ENCODE measurements at places on chromosomes 3 and 15.
A peak's percentile ranks its signal among the peaks of the same experiment; 100 is the strongest.

GRCh38 chr3:187025254-187025655 lies 94.9 kb downstream of the ST6GAL1 start:
- peak; percentile 77 for DNase-seq

GRCh38 chr15:52086011-52086786 lies 26.4 kb downstream of the BCL2L10 start:
- DNase-seq: no peak

- DNase-seq: no peak
Observed at GRCh38 chr3:115062009-115062408, 85.1 kb downstream of the ZBTB20 start.

DNA sequence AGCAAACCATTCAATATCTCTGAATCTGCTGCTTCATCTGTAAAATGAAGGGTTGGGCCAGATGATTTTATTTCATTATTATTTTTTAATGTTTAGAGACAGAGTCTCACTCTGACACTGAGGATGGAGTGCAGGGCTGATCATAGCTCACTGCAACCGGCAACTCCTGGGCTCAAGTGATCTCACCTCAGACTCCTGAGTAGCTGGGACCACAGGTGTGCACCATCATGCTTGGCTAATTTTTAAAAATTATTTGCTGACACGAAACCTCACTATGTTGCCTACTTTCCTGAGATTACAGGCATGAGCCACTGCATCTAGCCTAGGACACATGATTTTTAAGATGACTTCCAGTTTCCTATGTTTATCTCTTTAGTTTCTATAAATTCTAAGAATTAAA lies 105.8 kb downstream of the P3H2 start:
- no peak for DNase-seq

DNA sequence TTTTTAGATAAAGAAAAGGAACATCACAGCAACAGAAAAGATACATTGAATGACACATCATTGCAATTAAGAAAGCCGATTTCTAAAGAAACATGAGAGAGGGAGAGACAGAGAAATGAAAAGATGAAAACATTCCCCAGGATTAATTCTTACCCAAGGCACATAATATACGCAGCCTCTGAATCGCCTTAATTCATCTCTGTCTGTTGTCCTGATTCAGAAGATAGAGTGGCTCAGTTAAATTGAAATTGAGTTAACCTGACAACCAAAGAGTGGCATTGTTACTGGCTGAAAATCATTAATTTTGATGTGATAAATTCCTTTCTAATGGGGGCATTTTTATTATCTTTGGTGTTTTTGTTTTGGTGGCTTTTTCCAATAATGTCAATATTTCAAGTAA lies 701.9 kb downstream of the EDEM1 start:
- DNase-seq: no peak

- DNase-seq: no peak
Observed at GRCh38 chr3:197337656-197338055, 39.2 kb upstream of the DLG1 start.

- DNase-seq: no peak
Observed at GRCh38 chr3:176785171-176785570, 412.1 kb downstream of the TBL1XR1 start.

- DNase-seq: no peak
Observed at GRCh38 chr3:56758539-56758981, 43.2 kb downstream of the ARHGEF3 start.

DNA sequence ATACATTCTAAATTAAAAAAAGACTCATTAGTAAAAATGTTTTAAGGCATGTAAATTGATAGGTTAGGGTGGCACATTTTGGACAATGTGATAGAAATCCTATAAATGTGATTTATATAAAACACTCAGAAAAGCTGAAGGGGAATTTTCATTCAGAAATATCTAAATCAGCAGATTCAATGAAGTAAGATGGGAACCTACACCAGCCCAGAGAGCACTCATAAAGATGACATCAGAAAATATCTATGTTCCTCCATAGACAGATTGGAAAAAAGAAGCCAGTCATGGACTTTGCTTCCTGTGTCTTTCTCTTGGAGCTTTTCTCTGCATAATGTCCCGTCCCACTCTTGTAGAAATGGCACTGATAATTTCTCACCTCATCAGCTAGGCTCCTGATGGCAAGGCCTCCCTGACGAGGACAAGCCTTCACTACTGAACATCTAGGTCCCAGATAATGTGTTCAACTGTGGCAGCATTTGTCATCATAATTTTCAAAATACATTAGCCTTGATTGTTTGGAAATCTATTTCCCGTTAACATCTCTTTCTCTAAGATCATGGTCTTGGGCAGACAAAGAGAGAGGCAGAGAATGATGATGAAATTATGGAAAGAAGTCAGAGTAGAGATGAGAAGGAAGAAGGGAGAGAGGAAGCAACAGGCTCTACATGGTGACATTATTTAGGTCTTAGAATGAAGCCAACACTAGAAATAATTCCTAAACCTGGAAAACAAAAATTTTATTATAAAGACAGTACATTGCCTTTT lies 354.4 kb downstream of the NTRK3 start:
- DNase-seq: no peak

- no peak for DNase-seq
Observed at GRCh38 chr3:26838026-26838425, 215.5 kb downstream of the LRRC3B start.

- DNase-seq: no peak
Observed at GRCh38 chr3:162262129-162262528, 765.5 kb downstream of the OTOL1 start.

DNA sequence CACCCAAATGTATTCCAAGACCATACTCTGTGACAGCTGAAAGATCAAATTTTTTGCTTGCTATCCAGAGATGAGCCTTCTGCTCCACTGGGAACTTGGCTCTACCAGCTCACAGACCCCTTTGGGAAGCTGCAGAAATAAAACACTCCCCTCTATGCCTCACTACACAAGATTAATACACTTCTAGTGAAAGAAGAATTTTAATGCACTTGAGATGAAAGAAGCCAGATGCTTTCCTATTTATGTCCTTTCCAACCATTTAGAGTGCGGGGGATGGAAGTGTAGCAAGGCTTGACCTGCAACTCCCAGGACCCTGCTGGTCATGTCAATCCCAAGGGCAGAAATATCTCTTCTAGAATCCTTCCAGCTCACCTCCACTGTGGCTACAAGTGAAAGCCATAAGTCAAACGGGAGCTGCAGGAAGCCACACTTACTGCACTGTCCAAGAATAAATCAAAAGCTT lies 34.7 kb downstream of the ANXA2 start:
- DNase-seq: no peak

DNA sequence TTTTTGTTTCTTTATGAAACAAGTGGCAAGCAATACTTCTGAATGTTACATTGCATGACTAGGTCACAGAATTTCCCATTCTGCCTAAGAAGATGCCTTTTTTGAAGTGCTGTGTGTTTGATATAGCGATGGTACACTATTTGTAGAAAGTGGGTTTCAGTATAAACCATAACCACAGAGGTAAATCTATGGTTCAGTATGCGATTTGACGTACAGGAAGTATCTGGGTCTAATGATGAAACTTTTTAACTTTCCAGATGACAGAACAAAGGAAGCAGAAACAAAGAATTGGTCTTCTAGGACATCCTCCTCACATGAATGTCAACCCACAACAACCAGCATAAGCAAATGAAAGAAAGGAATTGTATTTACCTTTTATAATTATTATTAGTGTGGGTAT lies 133.4 kb upstream of the BHLHE40 start:
- DNase-seq: no peak

DNA sequence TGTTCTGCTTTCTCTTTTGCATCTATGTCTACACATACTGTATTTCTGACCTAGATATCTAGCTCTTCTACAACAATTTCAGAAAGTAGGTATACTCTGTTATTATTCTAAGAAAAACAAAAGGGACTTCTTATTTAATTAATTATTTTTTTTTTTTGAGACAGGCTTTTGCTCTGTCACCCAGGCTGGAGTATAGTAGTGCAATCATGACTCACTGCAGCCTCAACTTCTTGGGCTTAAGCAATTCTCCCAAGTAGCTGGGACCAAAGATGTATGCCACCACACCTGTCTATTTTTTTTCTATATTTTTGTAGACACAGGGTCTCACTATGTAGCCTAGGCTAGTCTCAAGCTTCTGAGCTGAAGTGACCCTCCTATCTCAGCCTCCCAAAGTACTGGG lies 130.6 kb downstream of the MBNL1 start:
- no peak for DNase-seq

GRCh38 chr3:45198264-45199260 lies 27.5 kb downstream of the TMEM158 start:
- no peak for DNase-seq

GRCh38 chr15:101852356-101852755 lies 40.4 kb downstream of the OR4F15 start:
- no peak for DNase-seq

- DNase-seq: no peak
Observed at GRCh38 chr3:189355115-189355480, 183.3 kb downstream of the TPRG1 start.

DNA sequence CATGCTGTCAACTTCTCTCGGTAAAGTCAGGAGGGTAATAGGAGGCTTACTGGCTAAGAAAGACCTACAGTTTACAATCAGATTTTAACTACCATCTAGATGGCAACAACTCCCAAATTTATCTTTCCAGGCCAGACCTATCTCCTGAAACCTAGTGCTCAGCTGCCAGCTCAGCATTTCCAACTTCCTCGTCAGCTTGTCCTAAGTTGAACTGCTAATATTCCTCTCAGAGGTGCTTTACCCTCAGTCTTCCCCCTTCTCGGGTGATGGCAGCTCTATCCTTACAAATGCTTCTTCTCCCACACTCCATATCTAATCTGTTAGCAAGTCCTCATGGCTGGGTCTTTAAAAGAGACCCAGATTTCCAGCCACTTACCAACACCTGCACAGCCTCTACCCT lies 36.9 kb upstream of the UBE2E2 start:
- no peak for DNase-seq

DNA sequence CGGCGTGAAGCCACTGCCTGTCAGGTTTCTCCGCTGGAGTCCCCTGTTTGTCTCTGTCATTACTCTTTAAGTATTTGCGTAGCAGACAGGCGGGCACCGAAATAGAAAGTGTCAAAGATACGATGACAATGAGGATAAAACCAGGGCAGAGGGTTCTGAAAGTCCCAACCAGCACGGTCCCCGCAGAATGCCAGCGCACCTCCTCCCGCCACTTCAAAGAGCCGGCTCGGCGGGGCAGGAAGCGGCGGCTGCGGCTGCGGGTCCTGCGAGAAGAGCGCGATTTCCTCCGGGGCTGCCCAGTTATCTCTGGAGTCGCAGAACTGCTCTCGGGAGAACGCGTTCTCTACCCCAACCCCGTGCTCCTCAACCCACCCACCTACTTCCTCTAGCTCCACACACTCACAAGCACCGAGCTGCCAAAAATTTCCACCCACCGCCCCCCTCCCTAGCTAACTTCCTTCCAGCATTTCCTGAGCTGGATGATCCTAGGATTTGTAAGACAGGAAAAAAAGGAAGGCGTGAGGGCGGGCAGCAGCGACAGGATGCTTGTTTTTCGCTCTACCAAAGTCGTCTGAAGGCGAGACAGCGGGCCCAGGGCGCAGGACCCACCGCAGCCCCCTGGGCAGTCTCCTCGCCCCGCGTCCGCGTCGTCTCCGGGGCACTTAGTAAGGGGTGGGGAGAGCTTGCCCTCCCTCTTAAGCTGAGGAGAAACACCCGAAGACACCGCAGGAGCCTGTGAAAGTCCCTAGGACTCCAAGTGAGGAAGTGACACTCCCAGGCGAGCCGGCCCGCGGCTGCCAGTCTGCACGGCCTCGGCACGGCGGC lies at the start of gene ARHGAP31:
Gene ARHGAP31 (plus strand): TSS at position 513 of the 825 bp plus-strand sequence. CDS start 522 bp downstream, outside the sequence.
- DNase-seq: peak; percentile 76

GRCh38 chr15:70272565-70273355 lies 175.0 kb upstream of the TLE3 start:
- no peak for DNase-seq

- DNase-seq: peak; percentile 14
Observed at GRCh38 chr3:127151992-127152650, 40.8 kb upstream of the PRR23E start.

GRCh38 chr3:39414421-39414907 lies 7.9 kb downstream of the RPSA start:
- DNase-seq: no peak

- no peak for DNase-seq
Observed at GRCh38 chr3:194254040-194254439, 97.1 kb downstream of the CPN2 start.

GRCh38 chr3:1190569-1190968 lies 97.7 kb downstream of the CNTN6 start:
- no peak for DNase-seq

DNA sequence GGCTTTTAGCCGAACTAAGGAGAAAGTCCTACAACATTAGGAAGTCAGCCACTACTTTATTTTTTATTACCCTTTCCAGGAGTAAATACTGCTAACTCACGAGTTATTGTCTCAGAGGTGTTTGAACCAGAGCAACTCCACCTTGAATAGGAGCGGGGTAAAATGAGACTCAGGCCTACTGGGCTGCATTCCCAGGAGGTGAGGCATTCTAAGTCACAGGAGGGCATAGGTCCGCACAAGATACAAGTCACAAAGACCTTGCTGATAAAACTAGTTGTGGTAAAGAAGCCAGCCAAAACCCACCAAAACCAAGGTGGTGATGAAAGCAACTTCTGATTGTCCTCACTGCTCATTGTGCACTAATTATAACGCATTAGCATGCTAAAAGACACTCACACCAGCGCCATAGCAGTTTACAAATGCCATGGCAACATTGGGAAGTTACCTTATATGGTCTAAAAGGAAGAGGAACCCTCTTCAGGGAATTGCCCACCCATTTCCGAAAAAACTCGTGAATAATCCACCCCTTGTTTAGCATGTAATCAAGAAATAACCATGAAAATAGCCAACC lies 555.9 kb downstream of the IGSF11 start:
- DNase-seq: no peak

DNA sequence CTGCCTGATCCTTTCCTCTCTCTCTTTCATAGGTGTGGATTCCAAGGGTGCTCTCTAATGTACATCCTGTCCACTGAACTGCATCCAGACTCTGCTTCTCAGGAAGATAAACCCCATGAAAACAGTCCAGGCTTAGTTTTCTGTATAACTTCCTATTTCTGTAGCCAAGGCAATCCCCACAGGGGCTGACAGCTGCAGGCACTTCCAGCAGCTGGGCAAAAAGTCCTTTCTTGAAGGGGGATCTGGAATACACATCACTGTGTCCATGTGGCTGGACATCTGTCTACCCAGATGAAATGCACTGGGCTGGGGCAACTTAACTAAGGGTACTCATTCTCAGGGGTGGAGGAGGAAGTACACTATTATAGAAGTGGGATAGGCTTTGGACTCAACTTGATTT lies 72.2 kb downstream of the NR1D2 start:
- DNase-seq: no peak

- no peak for DNase-seq
Observed at GRCh38 chr3:178491751-178492150, 44.5 kb upstream of the KCNMB2 start.

Data from Peyer's patch (tissue), 4 donors.